Stimulated activated CD4-positive, alpha-beta T cell treated with anti-CD3 and anti-CD28 coated beads, Interleukin-12 subunit alpha, Interleukin-12 subunit beta, amount 100 ng/mL, for 4 hours (primary cell): ENCODE measurements at places on chromosomes 3 and 15.

DNA sequence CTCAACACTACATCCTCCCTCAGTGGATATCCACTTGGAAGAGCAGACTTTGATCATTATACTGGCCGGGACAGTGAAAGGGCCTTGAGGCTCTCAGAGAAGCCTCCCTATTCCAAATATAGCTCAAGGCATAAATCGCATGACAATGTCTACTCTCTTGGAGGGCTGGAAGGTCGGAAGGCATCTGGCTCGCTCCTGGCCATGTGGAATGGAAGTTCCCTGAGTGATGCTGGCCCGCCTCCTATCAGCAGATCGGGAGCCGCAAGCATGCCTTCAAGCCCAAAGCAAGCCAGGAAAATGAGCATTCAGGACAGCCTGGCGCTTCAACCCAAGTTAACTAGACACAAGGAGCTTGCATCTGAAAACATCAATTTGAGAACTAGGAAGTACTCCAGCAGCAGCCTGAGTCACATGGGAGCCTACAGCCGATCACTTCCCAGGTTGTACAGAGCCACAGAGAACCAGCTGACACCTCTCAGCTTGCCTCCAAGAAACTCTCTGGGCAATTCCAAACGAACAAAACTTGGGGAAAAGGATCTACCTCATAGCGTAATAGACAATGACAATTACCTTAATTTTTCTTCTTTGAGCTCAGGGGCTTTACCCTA, 25.4 kb downstream of the PHLDB2 start:
- DNase-seq: no peak

GRCh38 chr15:82313446-82313845, 35.8 kb downstream of the GOLGA6L10 start:
- no peak for DNase-seq

- no peak for DNase-seq
Observed at GRCh38 chr15:39416258-39416657, 164.6 kb upstream of the THBS1 start.

GRCh38 chr3:160218136-160218535, 7.1 kb upstream of the C3orf80 start:
- no peak for DNase-seq

DNA sequence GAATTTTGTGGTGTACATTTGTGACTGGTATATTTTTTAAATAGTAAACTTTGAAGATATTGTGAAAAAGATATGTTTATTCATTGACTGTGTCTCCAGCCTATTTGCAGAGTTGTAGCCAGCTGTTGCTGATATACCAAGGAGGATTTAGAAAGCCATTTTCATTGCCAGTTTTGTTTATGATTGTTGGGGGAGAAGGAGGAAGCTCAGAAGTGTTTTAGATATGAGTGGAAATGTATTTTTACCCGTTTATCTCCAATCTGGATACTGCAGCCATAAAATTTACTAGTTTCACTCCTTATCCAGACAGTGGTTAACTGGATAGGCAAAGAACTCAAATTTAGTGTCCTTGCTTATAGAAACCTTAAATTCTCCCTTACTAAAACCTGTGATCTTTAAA, 18.8 kb downstream of the ATP11B start:
- DNase-seq: no peak

GRCh38 chr3:113743006-113743630, 2.9 kb downstream of the NAA50 start:
- DNase-seq: no peak

GRCh38 chr15:99580076-99580475, 14.3 kb downstream of the MEF2A start:
- DNase-seq: no peak

DNA sequence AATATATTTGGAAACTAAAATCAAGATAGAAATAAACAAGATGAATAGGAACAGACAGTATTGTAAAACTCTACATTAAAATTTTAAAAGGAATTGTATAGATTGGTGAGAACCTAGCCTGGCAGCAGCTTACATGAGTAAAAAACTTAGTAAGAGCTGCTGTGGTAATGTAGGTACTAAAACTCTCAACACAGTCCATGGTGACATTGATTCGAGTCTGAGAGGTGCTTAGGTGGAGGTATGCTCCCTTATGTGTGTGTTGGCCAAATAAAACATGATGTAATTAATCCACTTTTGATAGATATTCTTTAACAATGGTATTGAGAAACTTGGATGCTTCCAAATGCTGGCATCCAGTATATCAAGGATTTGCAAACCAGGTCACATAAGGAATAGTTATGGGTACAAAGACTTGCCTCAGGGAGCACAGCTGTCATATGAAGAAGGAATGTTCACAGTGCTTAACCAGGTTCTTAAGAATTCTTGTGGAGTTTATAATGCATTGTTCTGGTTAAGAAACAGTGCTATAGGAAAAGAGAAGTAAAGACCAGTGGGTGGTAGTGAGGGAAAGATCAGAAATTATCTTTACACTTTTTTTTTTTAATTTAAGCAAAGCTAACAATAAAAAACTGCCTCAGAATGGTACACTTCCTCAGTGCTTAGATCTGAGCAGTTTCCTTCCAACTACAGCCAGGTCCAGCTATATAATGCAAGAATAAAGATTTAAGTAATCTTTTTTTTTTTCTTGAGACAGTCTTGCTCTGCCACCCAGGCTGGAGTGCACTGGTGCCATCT, 24.6 kb upstream of the IL20RB start:
- DNase-seq: no peak

DNA sequence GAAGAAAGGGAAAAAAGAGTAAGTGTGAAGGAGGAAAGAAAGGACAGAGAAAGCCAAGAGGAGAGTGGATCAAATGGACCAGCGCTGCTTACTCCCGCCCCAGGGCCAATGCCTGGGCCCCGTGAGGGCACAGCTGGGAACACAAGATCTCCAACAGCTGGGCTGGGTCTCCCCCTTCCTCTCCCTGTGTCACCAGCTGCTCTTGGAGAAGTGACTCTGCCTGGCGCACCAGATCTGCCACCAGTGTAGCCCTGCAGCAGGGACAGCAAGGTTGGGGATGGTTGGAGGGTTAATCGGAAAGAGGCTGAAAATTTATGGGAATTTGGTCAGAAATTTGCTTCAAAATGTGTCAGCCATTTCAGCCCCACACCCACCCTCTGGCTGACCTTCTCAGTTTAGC, 8.4 kb downstream of the CDAN1 start:
- no peak for DNase-seq

DNA sequence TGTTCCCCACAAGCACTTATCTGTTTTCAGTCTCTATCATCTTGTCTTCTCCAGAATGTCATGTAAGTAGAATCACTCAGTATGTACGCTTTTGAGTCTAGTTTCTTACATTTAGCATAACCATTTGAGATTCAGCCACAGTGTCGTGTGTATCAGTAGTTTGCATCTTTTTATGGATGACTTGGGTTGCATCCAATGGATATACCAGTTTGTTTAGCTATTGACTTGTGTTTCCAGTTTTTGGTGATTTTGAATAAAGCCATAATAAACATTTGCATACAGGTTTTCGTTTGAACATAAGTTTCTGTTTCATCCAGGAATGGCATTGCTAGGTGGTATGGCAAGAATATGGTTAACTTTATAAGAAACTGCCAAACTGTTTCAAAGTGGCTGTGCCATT, 12.1 kb downstream of the GRIP2 start:
- no peak for DNase-seq
